ENCODE measurements at places on chromosomes 13 and 19.

- peak; percentile 54 for DNase-seq
Measured at GRCh38 chr19:42467183-42467760, 24.5 kb upstream of the CXCL17 start.

DNA sequence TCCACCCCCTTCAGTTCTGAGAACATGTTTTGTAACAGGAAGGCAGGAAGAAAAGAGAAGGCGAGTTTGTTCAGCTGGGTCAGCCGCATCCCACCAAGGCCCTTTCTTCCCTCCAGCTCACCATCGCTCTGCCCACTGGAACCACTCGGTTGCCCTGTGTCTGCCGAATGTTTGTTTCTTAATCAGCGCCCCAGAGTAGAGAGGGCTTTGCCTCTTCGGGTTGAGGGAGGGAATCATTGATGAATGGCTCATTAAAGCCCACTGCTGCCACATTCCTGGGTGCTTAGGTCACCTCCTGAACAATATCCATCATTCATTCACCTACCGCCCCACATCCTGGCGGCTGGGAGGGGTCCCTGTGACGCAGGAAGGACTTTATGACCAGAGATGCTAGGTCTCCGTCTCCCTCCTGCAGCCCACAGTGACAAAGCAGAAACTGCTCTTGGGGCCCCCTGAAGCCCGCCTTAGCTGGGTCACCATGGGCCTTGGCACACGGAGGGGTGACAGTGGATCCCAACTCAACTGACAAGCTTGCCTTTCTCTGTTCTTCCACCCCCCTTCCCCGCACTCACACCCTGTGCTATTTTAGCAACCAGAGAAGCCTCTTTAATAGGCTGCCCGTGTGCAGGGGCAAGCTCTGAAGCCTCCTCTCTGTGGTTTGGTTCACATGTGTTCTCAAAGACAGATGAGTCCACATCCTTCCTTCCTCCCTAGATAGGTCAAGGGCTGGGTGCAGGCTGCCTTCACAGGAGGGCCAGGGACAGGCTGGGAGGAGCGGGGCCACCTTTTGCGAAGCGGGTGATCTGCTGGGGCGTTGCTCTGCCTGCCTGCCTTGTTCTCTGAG, 46.2 kb downstream of the ACTN4 start:
- peak; percentile 93 for DNase-seq

DNA sequence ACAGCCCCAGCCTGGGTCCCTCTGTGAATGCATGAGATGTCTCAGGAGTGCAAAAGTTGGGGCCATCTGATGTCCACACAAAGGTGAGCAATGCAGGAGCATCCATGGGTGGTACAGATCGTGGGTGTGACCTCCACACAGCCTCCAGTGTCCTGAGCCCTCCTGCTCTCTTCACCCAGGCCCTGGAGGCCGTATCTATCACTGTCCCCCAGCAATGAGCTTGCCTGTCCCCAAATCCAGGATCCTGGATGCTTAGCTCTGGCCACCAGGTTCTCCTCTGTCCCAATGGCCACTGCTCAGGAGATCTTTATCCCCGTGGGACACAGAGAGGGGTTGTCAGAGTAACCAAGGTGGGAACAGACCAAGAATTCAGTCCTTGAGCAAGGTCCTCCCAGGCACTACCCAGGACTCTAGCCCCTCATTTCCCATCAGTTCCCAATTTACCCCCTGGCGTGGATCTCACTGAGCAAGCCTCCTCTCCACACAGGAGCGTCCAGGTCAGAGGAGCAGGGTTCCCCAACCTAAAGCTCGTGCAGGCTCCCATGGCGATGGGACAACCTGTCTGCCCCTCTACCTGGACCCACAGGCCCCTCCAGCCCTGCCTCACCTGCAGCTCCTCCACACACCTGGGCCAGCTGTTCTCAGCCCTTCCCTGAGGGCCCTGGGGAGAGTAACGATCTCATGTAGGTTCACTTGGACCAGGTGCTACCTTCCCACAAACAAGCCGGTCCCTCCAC, 11.3 kb downstream of the CEACAM21 start:
- no peak for DNase-seq

GRCh38 chr13:57918086-57918485, 286.5 kb downstream of the PCDH17 start:
- DNase-seq: no peak

DNA sequence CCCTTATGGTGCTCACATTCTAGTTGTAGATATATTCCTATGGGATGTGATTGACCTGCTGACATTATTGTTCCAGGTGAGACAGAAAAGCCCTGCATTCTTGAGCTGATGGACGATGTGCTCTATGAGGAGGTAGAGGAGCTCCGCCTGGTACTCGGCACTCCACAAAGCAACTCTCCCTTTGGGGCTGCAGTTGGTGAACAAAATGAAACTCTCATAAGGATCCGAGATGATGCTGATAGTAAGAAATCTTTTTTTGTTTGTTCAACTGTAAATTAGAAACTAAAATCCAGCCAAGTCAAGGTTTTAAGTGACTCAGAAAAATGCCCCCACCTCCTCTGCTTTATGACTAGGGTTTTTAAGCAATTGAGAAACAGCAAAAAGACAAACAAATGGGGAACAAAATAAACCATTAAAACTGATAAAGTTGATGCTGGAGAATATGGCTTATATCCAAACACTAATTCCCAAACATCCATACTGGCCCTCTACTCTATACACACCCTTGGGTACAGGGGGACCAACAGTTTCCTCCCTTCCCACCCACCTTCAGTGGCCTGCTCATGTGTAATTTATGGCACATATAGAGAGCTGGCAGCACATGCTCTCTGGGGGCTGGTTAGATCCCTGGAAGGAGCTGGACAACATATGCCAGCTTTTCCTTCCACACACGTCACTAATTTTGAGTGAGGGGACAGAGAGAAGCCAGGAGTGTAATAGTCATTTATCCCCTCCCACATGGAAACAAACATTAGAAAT, 139.6 kb downstream of the STOML3 start:
- no peak for DNase-seq

- DNase-seq: no peak
Measured at GRCh38 chr19:33667881-33668280, 46.1 kb downstream of the CHST8 start.

DNA sequence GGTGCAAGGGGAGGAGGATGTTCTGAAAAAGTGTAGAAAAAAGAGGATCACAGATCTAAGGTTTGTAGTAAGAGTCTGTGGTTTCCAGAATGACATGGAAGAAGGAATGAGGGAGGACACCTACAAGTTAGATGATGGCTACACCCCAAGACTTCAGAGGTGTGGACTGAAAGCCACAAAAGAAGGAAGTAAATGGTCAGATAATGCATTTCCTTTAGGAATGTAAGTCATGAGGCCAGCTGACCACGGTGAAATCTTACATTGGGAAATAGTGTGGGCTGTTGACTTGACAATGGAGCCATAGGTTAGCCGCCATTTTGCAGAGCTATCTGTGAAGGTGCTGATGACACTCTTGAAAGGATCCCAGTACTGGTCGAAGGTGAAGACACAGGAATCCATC, 25.3 kb upstream of the FBXO27 start:
- DNase-seq: no peak

- DNase-seq: no peak
Measured at GRCh38 chr13:91632086-91632485, 233.7 kb downstream of the GPC5 start.

DNA sequence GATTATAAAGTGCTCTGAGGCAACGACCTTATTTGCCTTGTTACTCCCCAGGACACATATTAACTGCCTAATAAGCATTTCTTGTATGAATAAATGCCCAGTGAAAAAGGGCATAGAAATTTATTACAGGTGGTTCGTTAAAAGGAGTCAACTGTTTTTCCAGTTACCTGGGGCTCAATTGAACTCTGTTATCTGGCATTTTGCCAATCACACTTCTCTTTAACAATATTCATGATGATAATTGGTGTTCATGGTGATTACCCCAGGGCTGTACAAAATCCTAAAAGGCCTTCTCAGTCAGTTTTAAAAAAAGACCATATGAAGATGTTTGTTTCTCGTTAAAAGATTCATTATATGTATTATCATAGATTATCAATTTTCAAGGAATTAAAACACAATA, 57.1 kb downstream of the KL start:
- DNase-seq: no peak

GRCh38 chr19:6576869-6577475, 14.0 kb downstream of the CD70 start:
- no peak for DNase-seq

- DNase-seq: no peak
Measured at GRCh38 chr19:29285878-29286277, 72.9 kb upstream of the UQCRFS1 start.

- DNase-seq: no peak
Measured at GRCh38 chr13:110638814-110639806, 23.8 kb downstream of the NAXD start.

DNA sequence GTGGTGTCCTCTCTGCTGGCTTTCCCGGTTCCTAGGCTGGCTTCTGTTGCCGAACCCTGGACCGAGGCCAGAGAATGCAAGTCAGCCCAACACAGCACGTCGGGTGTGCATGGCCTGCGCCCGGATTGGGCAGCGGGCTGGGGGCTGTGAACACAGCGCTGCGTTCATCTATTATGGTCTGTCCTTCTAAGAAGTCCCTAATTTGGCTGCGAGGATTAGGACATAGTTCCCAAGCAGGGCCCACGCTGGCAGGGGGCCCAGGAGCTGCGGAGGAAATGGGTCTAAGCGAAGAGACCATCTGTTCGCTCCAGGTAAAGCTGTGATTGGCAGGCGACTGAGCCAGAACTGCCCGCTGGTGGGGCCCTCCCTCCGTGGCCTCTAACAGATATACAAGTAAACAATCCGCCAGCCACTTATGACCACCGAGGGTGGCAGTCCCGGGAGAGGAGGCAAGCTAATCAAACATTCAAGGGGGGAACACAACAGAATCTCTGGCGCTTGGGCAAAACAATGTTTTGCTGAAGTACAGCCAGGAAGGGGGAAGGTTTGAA, 6.0 kb downstream of the SYCE2 start:
- DNase-seq: peak; percentile 46

DNA sequence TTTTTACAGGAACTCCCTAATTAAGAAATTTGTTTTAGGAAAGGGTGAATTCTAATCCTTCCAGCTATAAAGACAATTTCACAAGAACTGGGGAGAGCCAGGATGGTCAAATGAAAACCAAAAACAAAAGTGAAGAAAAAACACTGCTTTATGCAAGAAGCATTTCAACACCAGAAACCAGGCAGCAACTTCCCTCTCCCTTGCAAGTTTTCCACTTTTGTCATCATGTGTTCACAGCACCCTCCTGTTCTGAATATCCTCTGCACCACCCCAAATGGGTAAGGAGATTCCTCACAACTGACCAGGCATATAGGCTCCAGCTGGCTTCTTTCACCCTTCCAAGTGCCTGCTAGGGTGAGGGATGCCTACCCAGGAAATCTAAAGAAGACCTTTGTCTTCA, 328.1 kb downstream of the TBC1D4 start:
- no peak for DNase-seq

DNA sequence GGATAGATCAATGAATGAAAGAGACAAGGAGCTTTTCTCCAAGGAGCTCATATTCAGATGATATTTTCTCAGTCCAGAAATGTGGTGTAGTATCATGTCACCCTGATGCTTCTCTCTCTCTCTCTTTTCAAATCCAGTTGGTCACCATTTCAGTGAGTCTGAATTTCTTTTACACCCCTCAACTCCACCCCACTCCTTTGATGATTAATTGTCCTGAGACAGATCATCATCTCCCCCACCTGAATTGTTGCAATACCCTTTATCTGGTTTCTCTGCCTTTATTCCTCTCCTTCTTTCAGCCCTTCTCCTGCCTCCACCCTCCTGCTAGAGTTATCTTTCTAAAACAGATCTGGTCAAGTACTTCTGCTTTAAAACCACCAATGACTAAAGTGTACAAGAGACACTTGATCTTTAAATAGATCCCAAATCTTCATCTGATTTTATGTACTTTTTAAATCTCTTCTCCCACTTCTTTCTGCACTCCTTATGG, 299.8 kb downstream of the KLF5 start:
- no peak for DNase-seq

DNA sequence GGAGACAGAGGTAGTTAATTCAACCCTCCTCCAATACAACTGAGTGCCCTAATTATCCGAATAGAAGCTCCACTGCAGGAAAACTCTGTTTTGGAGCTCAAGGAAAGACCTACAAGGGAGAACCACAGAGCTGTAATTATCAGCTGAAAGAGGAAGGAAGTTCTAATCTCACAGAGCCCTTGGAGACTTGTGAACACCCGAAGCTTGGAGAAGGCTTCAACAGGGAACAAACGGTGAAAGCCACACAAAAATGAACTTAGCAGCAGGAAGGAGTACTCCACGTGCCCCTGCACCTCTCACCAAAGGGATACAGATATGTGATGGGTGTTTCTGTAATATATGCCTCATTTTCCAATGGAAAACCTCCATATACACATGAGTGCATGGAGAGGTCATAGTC, 61.1 kb downstream of the IRS2 start:
- DNase-seq: no peak

- DNase-seq: no peak
Measured at GRCh38 chr13:112722433-112723263, 32.8 kb downstream of the ATP11A start.

GRCh38 chr19:6458695-6459261, 814 bp downstream of the SLC25A23 start:
- no peak for DNase-seq

GRCh38 chr13:110953833-110954532, 39.1 kb upstream of the ANKRD10 start:
- DNase-seq: no peak

Data from common myeloid progenitor, CD34-positive (primary cell).